ENCODE measurements at places on chromosomes 16 and 17.

DNA sequence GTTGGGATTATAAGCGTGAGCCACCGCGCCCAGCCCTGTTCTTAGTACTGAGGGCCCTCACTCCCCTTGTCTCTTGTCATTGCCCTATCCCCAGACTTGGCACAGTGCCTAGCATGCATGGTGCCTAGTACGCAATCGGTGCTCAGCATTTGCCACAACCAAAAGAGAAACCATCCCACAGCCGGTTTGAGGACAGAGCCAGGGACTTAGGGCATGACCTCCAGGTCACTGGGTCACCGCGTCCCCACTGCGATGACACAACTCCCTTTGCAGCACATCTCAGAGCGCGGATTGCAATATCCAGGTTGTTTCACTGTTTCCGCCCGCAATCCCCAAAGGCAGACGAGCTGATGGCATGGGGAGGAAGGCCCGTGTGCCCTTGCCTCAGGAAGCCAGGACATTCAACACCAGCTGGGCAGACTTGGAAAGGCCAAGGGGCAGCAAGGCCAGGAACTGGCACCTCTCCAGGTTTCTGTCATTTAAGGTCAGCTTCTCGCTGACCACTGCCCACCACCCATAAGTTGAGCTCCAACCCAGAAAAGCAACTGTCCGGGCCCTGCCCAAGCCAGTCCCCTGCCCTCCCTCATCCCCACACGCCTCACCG, 274.5 kb downstream of the MRTFB start:
- no peak for DNase-seq

DNA sequence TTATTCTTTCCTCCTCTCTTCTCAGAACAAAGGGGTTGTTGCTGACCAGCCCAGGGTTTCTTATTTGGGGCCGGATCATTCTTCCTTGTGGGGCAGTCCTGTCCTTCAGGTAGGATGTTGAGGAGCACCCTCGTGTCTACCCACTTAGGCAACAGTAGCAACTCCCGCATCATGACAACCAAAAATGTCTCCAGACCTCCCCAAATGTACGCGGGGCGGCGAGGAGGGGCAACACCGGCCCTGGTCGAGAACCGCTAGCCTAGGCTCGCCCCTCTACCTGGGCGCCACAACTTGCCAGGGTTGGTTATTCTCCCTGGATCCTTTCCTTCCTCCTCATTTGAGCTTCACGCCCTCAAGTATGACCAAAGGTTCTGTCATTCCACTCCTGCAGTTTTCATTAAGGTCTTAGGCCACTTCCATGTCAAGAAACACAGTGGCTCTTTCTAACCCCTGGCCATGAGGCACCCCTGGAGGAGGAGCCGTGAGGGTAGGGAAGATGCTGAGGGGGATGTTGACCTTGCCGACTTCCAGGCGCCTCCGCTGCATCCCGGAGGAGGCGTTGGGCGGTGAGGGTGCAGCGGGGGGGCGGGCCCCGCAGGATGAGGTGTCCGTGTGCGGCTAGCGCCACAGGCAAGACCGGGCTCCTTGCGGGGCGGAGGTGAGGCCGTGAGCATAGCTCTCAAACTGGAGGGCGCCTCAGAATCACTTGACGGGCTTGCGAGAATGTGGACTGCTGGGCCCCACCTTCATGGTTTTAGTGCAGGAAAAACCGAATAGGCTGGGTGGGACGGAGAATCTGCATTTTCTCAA, 712 bp upstream of the SPECC1 start:
- peak; percentile 78 for DNase-seq

DNA sequence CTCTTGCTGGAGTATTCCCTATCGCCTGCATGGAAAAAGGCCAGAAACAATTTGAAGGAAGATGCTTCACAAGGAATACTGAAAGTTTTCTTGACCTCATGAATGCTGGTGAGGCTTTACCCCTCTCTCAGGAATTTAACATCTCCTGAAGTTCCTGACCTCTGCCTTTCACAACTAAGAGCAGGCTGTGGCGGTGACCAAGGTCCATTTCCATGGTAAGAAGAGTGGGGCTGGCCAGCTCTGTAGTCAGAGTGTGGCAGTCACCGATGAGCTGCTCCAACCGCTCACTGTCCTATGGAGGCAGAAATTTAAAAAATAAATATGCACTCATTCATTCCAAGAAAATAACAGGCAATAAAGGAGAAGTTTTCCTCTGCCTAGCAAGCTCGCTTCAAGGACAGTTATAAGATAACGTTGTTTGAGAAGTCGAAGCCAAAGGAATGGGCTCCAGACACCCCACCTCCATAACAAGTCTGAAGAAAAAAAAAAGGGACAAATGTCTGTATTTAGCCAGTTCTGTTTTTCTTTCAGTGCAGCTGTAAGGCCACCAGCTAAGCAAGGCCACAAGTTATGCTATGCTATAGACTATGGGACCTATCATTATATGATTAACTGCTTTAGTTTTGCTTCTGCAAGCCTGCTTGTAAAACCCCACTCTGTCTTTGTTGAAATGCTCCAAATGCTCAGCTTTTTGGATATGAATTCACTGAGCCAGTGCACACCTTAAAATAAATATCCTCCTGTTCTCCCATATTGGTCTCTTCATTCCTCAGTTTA, 6.0 kb upstream of the CCL4L2 start:
- DNase-seq = no peak

DNA sequence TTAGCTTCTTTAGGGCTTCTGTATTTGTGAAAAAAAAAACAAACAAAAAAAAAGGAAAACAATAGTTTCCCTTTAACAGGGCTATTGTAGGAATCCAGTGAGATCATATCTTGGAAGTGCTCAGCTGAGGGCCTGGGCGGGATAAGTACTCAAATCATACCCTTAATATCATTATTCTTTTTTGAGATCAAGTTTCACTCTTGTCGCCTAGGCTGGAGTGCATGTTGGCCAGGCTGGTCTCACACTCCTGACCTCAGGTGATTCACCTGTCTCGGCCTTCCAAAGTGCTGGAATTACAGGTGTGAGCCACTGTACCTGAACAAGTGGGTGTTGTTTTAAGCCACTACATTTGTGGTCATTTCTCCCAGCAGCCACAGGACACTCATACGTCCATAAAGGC, 87.0 kb downstream of the CDH13 start:
- DNase-seq = no peak

DNA sequence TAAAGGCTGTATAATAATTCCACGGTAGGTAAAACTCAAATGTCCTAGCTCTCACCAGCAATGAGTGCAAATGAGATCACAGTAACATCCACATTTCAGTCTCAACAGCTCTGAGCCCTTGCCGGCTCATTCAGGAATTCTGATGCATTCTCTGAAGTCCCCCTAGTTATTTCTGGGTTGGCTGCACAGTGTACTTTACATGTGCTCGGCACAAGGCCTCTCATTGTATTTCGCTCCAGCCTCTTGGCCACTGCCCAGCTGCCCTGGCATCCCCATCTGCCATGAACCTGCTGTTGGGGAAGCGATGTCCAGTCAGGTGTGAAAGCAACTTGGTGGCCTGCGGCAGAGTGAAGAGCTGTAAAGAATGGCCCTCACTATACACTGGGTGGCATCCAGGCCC, 14.3 kb downstream of the PRCD start:
- DNase-seq = no peak

DNA sequence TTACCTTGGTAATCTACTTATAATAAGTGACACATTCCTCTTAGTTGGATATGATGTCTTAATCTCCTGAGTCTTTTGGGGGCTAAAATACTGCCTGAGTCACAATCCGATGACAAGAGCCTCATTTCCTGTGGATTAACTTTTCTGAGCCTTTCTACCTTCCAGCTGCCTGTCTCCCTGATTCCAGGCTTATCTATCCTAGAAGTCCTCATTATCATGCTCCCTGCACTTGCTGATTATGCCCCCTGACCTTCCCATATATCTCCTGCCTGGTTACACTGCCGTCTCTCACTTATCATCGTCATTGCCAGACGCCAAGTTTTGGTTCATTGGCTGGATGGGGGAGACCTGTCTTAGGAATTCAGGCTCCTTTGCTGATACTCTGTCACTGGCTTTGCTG, 727.4 kb upstream of the CA10 start:
- no peak for DNase-seq

DNA sequence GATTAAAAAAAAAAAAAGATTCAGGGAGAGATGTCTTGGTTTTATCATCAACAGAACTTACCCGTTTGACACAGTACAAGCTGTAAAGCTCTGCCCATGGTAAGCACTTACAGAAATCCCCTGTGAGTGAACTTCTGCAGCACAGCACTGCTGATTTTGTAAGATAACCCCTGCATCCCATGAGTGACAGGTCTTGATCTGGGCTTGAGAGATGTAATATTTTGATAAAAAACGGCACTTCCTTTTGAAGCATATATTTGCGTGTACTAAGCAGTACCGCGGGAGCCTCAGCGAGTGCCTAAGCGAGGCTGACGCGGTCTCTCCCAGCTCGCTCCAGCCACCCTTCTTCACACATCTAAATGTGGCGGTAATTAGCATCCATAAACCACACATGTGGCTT, 50.5 kb downstream of the IKZF3 start:
- DNase-seq = no peak

DNA sequence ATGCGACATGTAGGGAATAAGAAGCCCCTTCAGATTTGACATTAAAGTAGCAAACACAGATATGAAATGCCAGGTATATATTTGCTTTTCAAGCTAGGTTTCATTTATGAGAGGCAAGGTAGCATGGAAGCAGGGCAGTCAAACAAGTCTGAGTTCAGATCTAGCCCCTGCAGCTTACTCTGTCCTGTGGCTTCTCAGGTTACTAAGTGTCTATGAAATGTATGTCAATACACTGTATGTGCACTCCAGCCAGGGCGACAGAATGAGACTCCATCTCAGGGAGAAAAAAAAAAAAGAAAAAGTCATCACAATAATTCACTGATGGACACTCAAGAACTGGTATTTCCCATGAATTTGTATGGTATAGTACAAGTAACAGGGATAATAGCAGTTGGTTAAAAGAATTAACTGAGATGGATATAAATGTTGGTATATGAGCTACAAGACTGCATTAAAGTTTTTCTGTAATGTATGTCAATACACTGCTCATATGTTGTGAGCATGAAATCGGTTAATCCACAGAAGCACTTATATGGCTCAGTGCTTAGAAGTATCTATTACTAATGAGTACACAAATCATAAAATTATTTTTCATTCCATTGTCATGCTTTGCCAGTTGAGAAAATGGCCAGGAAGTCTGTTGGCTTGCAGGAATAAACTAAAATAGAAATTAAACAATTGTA, 2.9 kb upstream of the WSB1 start:
- no peak for DNase-seq

- no peak for DNase-seq
Observed at GRCh38 chr16:69932228-69932627, 18.9 kb upstream of the CLEC18A start.

GRCh38 chr17:79831265-79832217, 7.7 kb downstream of the CBX4 start:
- DNase-seq = no peak

- DNase-seq = no peak
Observed at GRCh38 chr17:7327056-7327455, 2.1 kb downstream of the NEURL4 start.

GRCh38 chr17:57356719-57357391, 100.5 kb downstream of the MSI2 start:
- no peak for DNase-seq

- no peak for DNase-seq
Observed at GRCh38 chr16:80253741-80254140, 287.1 kb upstream of the DYNLRB2 start.

DNA sequence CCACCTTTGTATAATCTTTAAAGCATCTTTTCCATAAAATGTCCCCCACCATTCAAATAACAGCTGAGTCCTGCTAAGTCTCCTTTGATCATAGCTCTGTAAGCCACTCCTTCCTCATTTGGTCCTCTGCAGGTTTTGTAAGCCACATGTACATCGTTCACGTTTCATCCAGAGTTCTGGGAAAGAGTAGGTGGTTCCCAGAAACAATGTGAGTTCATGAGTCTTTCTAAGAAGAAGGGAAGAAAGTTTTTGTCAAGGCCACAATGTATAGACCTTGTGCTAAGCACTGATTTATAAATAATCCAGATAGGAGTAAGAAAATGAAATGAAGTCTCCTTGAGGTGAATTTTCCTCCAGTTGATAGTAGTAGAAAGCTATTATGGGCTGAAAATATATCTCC, 8.7 kb upstream of the ANKS4B start:
- no peak for DNase-seq

GRCh38 chr16:55055262-55055661, 124.6 kb downstream of the IRX5 start:
- DNase-seq = no peak

DNA sequence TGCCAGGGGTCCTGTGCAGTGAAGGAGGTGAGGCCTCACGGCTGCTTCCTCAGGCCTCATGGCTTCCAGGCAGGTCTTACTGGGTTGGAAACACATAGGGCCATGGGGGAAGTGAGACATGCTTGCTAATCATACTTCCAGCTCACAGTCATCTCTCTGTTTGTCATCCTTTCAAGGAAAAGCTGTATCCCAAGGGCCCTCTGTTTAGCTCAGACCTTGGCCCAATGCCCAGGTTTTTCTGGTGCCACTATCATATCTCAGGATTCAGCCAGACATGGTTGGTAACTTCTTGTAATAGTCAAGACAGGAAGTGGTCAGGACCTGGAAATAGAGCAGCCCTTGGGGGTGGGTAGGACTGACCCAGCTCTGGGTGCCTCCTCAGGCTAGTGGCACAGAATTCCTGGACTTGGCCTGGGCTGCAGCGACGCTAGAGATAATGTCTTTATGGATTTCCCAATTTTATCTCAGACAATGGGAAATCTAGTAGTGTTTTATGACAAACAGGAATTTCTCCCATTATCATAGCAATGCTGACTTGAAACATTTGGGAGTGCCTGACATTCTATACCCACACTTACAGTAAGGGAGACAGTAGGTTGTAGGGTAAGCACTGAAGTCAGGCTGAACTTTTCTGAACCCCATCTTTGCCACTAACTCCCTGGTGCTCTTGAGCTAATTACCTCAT, 13.5 kb upstream of the ITGB3 start:
- DNase-seq = peak; percentile 98

DNA sequence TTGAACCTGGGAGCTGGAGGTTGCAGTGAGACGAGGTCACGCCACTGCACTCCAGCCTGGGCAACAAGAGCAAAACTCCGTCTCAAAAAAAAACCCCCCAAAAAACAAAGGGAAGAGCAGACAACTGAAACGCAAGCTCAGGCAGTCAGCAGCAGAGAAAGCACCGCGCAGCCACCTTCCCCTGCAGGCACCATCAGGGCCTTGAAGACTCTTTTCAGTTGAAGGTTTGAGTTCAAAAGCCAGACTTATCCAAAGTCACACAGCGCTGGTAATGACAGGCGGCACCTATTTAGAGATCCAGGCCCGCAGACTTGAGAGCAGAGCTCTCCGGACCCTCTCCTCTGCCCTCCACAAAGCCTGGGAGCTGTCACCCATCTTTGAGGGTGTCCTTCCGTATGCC, 11.1 kb downstream of the ZBTB4 start:
- no peak for DNase-seq

DNA sequence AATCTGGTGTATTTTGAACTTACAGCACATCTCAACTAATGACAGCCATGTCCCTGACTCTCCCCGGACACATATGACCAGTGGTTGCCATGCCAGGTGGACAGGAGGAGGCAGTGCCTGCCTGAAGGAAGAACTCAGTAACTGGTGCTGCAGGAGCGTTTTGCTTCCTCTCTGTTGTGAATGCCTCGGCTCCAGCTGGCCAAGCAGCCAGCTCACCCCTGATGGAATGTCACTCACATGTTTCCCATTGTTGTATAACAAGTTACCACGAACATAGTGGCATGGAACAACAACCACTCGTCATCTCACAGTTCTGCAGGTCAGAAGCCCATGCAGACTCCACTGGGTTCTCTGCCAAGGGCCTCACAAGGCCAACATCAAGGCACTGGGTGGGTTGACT, 20.1 kb upstream of the IRF8 start:
- no peak for DNase-seq

- no peak for DNase-seq
Observed at GRCh38 chr17:2794111-2794803, 2.0 kb upstream of the RAP1GAP2 start.

Data from coronary artery (tissue), 2 donors.